Stimulated activated CD4-positive, alpha-beta T cell treated with anti-CD3 and anti-CD28 coated beads, Interleukin-2, amount 100 ng/mL, for 48 hours (primary cell): ENCODE measurements at places on chromosomes 4 and X.

DNA sequence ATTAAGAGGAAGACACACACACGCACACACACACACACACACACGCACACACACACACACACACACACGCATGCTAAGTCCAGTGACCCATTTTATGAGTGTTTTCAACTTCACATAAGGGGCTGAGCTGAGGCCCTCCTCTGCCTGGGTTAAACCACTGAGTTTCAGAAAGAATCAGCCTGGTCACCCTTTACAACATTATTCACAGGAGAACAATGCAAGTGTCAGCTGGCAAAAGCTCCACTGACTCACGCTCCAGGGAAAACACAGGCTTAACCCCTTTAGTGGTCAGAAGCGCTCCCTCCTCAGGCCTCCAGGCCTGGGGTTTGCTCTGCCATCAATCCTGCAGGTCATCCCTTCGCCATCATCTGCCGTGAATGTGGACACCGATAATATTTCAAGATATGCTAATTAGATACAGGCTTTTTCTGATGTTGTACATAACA lies 46.9 kb downstream of the ACOX3 start:
- no peak for DNase-seq

- no peak for DNase-seq
These were observed 175.8 kb downstream of the FAM13A start for GRCh38 chr4:88881227-88881569.

DNA sequence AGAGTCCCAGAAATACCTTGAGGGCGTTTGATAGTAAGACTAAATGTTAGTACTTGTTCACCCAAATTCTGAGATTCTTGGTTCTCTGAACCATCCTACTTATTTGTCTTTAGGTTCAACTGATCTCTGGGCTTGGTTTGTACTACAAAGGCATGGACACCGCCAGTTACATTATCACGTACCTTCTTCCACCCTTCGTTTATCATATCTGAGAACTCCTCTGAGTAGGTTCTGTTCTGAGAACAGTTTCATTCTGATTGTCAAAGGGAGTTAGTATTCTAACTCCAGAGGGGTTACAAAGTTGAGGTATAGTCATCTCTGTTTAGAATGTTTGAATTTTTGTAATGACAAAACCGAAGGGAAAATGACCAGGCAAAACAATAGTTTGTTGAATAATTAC lies 19.3 kb downstream of the ZFX start:
- DNase-seq, result no peak

- no peak for DNase-seq
These were observed 72.1 kb downstream of the KLHL34 start for GRCh38 chrX:21586001-21586400.
